Activated naive CD4-positive, alpha-beta T cell treated with anti-CD3 and anti-CD28 coated beads for 36 hours (primary cell): ENCODE measurements at places on chromosomes 3 and 15. TPM values are rescaled to one million over a fixed set of nuclear protein-coding genes. Genes with fewer than 3 reads are reported as not detected.
A peak's percentile ranks its signal among the peaks of the same experiment; 100 is the strongest.

DNA sequence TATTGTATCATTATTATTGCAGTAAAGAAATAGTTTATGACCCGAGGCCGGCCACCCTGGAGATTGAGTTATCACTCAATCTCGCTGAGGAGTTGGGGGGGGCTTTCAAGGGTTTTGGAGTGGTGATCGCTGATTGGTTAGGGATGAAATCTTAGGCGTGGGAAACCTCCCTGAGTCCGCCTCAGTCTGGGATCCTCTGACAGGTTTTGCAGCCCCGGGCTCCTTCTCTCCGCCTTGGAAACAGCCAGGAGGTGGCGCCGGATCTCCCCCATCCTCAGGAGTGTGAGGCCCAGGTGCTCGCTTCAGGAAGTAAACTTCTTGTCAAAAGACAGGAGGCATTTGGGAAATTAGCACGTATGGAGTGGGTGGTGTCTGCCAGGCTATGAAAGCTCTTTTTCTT, 41.1 kb upstream of the SEC61A1 start:
- H3K27ac ChIP-seq: no peak overlapping the region
- H3K36me3 ChIP-seq: no peaks in the 10 kb centered on the region
- H3K4me3 ChIP-seq: no peak overlapping the region
- peak; percentile 53 for DNase-seq

- DNase-seq: no peak
- no peak overlapping the region for H3K27ac ChIP-seq
- H3K4me1 ChIP-seq: no peaks in the 10 kb centered on the region
- H3K27me3 ChIP-seq: peaks cover 8% of the 10 kb centered on the region
- H3K36me3 ChIP-seq: no peaks in the 10 kb centered on the region
These were observed 72.1 kb downstream of the OTOL1 start for GRCh38 chr3:161568671-161569070.

DNA sequence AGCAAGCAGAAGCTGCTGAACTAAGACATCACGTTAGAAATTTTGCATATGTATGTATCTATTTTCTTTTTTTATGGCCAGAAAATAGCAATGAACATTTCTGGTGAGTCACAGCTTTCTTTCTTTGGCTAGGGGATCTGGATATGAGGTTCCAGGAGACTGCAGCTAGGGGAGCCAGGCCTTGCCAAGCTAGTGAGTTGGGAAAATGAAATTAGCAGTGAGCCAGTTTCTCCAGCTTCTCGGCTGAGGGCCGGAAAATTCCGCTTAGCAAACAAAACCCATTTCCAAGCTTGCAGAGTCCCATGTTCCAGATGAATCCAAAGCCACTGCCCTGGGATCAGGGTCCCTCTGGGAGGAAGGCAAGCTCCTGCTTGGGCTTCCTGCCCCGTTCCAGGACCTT, 137.6 kb downstream of the SRGAP3 start:
- no peak overlapping the region for H3K27ac ChIP-seq
- no peaks in the 10 kb centered on the region for H3K4me1 ChIP-seq
- no peaks in the 10 kb centered on the region for H3K27me3 ChIP-seq
- no peaks in the 10 kb centered on the region for H3K36me3 ChIP-seq
- DNase-seq: no peak

DNA sequence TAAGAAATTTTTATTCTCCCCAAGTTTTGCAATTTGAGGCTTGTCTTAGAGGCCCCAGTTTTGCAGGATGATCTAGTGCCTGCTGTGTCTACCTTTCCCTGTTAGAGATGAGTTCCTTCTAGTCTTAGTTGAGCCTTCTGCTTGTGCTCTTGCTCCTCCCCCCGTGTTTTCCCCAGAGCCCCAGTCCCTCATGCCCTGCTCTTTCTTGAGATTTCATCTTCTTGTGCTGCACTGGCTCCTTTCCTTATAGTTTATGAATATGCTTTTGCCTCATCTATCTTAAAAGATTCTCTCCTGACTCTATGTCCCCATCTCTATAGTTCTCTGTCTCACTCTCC, 4.7 kb downstream of the GAP43 start:
- no peaks in the 10 kb centered on the region for H3K36me3 ChIP-seq
- H3K4me1 ChIP-seq: peaks cover 12% of the 10 kb centered on the region
- DNase-seq: no peak
- H3K27me3 ChIP-seq: peaks cover 45% of the 10 kb centered on the region
- no peak overlapping the region for H3K4me3 ChIP-seq

DNA sequence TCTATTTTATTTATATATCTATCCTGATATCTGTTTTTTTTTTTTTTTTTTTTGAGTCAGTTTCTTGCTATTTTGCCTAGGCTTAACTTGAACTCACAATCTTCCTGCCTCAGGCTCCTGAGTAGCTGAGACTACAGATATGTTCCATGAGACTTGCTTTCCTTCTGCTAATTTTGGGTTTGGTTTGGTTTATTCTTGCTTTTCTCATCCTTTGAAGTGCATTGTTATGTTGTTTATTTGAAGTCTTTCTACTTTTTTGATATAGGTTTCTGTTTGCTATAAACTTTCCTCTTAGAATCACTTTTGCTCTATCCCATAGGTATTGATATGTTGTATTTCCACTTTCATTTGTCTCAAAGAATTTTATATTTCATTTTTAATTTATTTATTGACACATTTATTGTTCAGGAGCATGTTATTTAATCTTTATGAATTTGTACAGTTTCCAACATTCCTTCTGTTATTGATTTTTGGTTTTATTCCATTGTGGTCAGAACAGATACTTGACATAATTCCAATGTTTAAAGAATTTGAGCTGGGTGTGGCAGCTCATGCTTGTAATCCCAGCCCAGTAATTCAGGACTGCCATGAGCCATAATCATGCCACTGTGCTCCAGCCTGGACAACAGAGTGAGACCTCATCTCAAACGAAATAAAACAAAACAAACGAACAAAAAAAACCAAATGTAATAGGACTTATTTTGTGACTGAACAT, 62.3 kb upstream of the PLSCR4 start:
- H3K36me3 ChIP-seq: no peaks in the 10 kb centered on the region
- no peak overlapping the region for H3K4me3 ChIP-seq
- H3K27ac ChIP-seq: no peak overlapping the region
- DNase-seq: no peak

- no peak for DNase-seq
- H3K4me3 ChIP-seq: no peak overlapping the region
- H3K27me3 ChIP-seq: peaks cover 27% of the 10 kb centered on the region
- no peaks in the 10 kb centered on the region for H3K36me3 ChIP-seq
- no peaks in the 10 kb centered on the region for H3K4me1 ChIP-seq
- no peak overlapping the region for H3K27ac ChIP-seq
These were observed 21.6 kb upstream of the PRR23E start for GRCh38 chr3:127171320-127171719.

DNA sequence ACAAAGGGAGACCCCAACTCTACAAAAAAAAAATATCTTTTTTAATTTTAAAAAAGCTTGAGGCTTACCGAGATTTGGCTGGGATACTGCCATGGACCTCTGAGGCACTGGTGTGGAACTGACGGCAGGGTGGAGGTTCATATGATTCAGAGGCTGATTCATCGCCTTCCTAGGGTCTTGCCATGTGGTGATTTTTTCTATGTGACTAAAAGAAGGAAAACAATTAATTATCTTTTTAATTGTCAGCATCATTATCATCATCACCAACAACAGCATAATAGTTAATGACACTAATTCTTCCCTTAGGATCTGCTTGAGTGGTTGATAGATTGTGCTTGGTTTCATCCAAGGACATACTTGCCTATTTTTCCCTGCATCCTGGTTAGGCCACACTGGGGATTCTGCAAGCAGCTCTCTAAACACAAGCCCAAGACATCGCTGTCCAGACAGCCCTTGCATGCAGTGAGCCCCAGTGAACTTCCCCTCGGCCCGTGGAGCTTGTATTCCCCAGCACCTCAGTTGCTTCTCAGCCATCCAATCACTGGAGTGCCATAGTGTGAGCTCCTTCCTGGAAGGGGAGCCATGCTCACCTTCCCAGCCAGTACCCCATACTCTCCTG, 84.9 kb downstream of the WWTR1 start:
- no peak for DNase-seq
- H3K36me3 ChIP-seq: no peaks in the 10 kb centered on the region
- H3K27ac ChIP-seq: no peak overlapping the region
- H3K4me3 ChIP-seq: no peak overlapping the region

- no peaks in the 10 kb centered on the region for H3K27me3 ChIP-seq
- peaks cover 18% of the 10 kb centered on the region for H3K4me1 ChIP-seq
- no peak overlapping the region for H3K27ac ChIP-seq
- no peak for DNase-seq
- peaks cover 9% of the 10 kb centered on the region for H3K36me3 ChIP-seq
- no peak overlapping the region for H3K4me3 ChIP-seq
These were observed 66.3 kb downstream of the GTPBP8 start for GRCh38 chr3:113057117-113057516.

- H3K27me3 ChIP-seq: no peaks in the 10 kb centered on the region
- no peak overlapping the region for H3K4me3 ChIP-seq
- no peaks in the 10 kb centered on the region for H3K36me3 ChIP-seq
- H3K27ac ChIP-seq: no peak overlapping the region
- H3K4me1 ChIP-seq: no peaks in the 10 kb centered on the region
These were observed 12.3 kb downstream of the MYO5C start for GRCh38 chr15:52283281-52283680.

- no peak overlapping the region for H3K27ac ChIP-seq
- H3K36me3 ChIP-seq: no peaks in the 10 kb centered on the region
- peaks cover 16% of the 10 kb centered on the region for H3K27me3 ChIP-seq
- DNase-seq: peak; percentile 37
- peaks cover 21% of the 10 kb centered on the region for H3K4me1 ChIP-seq
These were observed 8.6 kb downstream of the CLEC3B start for GRCh38 chr3:45034612-45035252.

GRCh38 chr3:99541181-99541580, 97.2 kb upstream of the COL8A1 start:
- no peaks in the 10 kb centered on the region for H3K27me3 ChIP-seq
- H3K4me3 ChIP-seq: no peak overlapping the region

- H3K4me3 ChIP-seq: no peak overlapping the region
- H3K27ac ChIP-seq: no peak overlapping the region
- DNase-seq: no peak
- no peaks in the 10 kb centered on the region for H3K27me3 ChIP-seq
These were observed 40.5 kb upstream of the FRMD4B start for GRCh38 chr3:69426291-69426966.

- H3K4me1 ChIP-seq: no peaks in the 10 kb centered on the region
- DNase-seq: no peak
- no peaks in the 10 kb centered on the region for H3K36me3 ChIP-seq
These were observed 258.1 kb downstream of the ERC2 start for GRCh38 chr3:56209982-56210751.

- no peak overlapping the region for H3K4me3 ChIP-seq
- peak overlapping the region; percentile 54 for H3K27ac ChIP-seq
- H3K27me3 ChIP-seq: no peaks in the 10 kb centered on the region
- H3K36me3 ChIP-seq: no peaks in the 10 kb centered on the region
- DNase-seq: no peak
- peaks cover 45% of the 10 kb centered on the region for H3K4me1 ChIP-seq
These were observed 41.1 kb upstream of the GNB5 start for GRCh38 chr15:52232327-52232726.

DNA sequence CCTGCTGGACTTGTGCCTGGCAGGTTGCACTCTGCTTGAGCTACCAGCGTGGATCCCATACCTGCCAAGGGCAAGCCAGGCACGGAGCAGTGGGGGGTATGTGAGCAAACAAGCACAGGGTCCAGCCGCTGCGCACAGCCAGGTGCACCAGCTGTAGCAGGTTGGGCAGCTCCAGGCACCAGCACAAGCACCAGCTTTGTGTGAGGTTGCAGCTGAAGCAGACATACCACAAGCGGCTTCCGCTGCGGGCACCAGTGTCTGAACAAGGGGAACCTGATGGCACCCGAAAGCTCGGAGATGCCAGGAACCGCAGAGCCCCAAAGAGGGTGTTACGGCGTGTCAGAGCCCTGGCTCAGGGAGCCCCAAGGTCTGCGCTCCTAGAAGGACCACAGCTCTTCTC, 472.7 kb upstream of the ARL6 start:
- H3K36me3 ChIP-seq: no peaks in the 10 kb centered on the region
- no peaks in the 10 kb centered on the region for H3K27me3 ChIP-seq
- no peak overlapping the region for H3K27ac ChIP-seq
- no peak overlapping the region for H3K4me3 ChIP-seq

GRCh38 chr3:85427467-85427866, 468.7 kb downstream of the CADM2 start:
- no peak overlapping the region for H3K4me3 ChIP-seq
- H3K4me1 ChIP-seq: no peaks in the 10 kb centered on the region
- H3K27ac ChIP-seq: no peak overlapping the region
- no peaks in the 10 kb centered on the region for H3K27me3 ChIP-seq

GRCh38 chr15:70033529-70034140, 64.1 kb downstream of the TLE3 start:
- DNase-seq: no peak
- peaks cover 3% of the 10 kb centered on the region for H3K4me1 ChIP-seq
- no peaks in the 10 kb centered on the region for H3K27me3 ChIP-seq
- H3K27ac ChIP-seq: no peak overlapping the region

DNA sequence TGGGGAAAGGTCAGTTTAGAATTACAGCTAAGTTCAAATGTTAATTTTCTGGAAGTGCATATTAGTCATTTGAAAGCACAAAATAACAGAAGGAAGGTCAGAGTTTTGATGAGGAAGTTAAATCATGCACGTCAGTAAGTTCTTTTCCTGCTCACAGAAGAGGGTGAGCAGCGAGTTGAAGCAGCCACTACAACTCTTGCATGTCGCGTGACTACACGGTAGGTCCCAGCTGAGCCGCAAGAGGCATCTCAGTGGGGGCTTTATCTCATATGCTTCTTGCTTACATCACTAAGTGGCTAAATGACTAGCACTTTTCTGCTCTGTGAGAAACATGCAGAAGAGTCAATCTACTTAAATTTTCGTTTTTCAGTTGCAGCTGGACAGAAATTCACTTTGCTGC, 21.3 kb upstream of the SEC62 start:
- DNase-seq: peak; percentile 84
- H3K4me1 ChIP-seq: peaks cover 37% of the 10 kb centered on the region
- no peaks in the 10 kb centered on the region for H3K36me3 ChIP-seq
- peak overlapping the region; percentile 30 for H3K4me3 ChIP-seq
- H3K27ac ChIP-seq: peak overlapping the region; percentile 78

DNA sequence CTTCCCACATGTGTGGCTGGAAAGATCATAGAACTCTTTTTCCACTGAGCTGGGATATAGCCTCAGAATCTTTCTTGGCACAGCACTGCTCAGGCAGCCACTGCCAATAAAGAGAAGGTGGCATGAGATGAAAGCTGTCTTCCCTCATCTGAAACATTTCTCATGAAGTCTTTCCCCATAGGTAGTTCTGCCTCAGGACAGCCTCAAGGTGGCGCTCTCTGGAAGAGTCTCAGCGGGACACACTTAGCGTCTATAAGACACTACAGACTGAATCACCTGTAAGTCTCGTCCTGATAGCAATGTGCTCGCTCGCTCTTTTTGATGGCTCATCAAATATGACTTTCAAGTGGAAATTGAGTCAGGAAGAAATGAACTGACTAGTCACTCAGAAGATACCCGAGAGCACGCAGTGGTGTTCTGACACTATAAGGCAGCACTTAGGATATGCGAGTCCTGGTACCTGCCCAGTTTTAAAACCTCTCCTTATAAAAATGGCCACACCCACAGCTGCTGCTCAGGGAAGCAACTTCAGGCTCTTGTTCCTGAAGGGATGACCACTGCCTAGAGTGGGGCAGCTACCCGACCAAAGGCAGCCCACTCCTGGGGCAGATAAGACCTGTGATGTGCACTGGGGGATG, 269.5 kb downstream of the SUCLG2 start:
- H3K36me3 ChIP-seq: peaks cover 38% of the 10 kb centered on the region
- DNase-seq: peak; percentile 67
- no peaks in the 10 kb centered on the region for H3K27me3 ChIP-seq
- H3K27ac ChIP-seq: no peak overlapping the region

Gene EPHB1
- not detected for total RNA-seq

Gene CCDC174
- 20.7 TPM for total RNA-seq

Gene PPP1R14D
- total RNA-seq: not detected

Gene ISLR2
- not detected for total RNA-seq

Gene CHL1
- not detected for total RNA-seq

Gene DOCK3
- 1.6 TPM for total RNA-seq

Gene P2RY1
- total RNA-seq: 0.67 TPM

Gene BBS4
- total RNA-seq: 17.4 TPM

Gene LMOD3
- not detected for total RNA-seq

Gene NR2E3
- total RNA-seq: not detected

Gene ADAMTSL3
- not detected for total RNA-seq

Gene NPAP1
- not detected for total RNA-seq
